Activated CD4-positive, alpha-beta T cell treated with anti-CD3 and anti-CD28 coated beads, Interleukin-2, Interleukin-6, amounts not matched to agents 100 ng/mL and 50 ng/mL, durations not matched to agents 16 hours and 8 hours (primary cell): ENCODE measurements at places on chromosomes 2 and 18.
A peak's percentile ranks its signal among the peaks of the same experiment; 100 is the strongest.

DNA sequence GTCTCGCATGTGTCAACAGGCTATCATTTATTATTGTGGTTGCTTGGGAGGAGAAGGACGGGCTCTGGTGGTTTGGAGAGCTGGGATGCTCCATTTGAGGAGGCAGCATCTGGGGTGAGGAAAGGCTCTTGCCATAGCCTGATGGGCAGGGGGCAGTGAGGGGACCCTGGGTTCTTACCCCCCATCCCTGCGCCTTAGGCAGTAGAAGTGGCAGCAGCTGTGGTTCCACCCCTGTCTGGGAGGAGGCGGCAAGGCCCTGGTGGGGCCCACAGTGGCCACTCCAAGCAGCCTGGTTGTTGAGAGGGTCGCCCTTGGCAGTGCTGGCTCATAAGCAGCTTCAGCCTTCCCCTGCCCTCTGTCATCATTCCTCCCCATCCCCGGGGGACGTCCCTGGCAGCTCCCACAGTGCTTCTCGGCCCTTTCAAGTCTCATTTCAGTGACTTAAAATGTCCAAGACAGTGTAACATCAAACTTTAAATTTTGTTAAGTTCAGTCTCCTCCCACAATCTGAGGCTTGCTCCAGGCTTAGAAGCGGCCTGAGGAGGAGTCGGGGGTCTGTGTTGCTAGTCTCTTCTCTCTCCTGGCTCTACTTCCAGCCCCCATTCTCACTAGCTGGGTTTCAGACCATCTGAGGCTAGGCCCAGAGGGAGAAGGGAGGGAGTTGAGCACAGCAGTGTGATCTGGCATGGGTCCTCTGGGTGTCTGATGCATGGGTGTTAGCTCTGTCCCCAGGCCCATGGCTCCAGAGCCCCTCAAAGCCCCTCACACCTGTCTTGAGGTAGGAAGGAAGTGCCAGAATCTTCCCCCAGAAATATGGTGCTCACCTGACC, 34.9 kb upstream of the PTPN4 start:
- DNase-seq, result no peak

- no peak for DNase-seq
Measured at GRCh38 chr2:8710951-8711350, 29.1 kb downstream of the ID2 start.

- no peak for DNase-seq
Measured at GRCh38 chr2:70943205-70943871, 7.6 kb downstream of the ATP6V1B1 start.

DNA sequence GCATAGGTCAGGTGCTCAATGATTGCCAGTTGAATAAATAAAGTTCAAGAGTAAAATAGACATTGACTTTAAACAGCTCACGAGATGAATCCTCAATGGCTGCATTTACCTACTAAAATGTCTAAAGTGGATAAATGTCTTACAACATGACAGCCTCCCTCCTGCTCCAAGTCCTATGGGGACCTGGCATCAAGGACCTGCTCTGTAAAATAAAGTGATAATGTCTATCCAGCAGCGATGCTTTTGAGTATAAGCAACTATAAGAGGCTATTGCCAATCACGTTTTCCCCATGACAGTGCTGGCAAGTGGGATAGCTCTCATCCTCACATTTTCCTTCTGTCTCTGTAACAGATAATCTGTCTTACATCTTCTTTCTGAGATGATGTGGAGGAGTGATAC, 37.0 kb downstream of the RASGRP3 start:
- DNase-seq, result no peak

DNA sequence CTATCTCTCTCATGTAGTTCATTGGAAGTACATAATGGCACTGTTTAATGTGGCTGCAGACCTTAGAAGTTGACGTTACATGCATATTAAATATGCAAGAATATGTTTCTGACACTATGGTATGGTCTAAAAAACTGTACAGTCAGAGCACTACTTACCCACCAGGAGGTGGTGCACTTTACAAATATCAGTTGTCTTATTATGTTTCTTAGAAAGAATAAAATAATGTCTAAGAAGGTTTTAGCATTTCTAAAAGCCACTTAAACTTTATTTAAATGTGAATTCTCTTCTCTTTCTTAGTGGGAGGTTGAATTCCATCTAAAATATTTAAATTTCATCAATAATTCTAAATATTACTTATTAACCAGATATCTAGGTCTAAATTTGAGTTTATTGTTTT, 4.3 kb downstream of the TMEFF2 start:
- no peak for DNase-seq

DNA sequence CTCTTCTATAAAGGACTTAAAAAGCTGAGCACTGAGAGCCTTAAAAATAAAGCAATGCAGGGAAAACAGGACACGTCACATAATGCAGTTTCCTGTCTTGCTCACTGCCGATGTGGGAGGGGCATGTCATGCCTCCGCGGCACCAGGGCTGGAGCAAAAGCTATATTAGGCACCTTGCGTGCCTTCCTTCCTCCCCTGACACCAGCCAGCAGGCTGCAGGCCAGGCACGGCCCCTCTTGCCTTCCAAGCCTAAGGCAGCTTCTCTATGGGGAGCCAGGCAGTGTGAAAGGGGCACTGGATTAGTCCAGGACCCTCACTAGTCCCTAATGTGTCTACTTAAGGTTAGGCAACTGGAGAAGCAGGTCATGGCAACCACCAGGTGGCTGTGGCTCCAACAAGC, 26.3 kb downstream of the MRPL35 start:
- DNase-seq, result peak; percentile 53

DNA sequence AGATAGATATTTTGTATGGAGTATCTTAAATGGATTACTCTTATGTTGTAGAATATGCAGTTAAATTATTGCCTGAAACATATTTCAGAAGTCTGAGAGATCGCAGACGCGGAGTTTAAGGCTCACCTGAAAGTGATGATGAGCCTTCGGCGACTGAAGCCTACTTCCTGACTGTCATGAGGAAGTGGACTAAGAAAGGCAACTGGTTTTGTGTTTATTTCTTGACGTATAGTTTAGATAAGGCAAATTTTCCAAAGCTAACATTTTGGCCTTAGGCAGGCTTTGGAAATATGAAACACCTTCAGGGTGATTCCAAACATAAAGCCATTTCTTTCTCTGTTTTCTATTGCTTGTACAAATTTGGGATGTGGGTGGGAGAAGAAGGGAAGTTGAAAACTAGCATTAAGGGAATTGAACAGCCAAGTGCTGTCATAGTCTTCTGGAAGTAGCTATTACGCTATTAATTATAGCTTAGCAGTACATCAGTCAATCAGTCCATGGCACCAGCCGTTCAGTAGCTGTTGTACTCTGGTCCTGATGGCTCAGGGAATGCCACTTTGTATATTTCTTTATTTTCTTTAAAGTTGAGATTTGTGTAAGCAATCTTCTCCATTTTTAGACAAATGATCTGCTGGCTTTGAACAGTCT, 1.5 kb downstream of the GRHL1 start:
- DNase-seq, result no peak

DNA sequence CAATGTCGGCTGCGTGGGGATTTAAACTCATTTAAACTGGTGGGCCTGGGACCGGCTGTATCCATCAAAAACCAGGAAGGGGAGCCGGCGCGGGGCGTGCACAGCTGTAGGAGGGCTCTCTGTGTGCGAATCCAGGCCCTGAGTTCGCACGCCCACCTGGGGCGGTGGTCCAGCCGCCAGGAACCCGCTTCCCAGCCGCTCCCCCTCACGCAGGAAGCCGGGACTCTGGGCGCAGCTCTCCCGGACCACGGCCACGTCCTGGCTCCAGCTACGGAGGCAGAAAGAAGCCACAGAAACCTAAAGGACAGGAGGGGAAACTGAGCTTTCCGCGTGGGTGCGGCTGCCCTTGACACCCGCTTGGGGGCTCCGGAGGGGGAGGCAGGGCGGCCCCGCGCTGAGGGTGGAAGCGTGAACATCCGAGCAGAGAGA, 80.6 kb downstream of the GFPT1 start:
- no peak for DNase-seq

DNA sequence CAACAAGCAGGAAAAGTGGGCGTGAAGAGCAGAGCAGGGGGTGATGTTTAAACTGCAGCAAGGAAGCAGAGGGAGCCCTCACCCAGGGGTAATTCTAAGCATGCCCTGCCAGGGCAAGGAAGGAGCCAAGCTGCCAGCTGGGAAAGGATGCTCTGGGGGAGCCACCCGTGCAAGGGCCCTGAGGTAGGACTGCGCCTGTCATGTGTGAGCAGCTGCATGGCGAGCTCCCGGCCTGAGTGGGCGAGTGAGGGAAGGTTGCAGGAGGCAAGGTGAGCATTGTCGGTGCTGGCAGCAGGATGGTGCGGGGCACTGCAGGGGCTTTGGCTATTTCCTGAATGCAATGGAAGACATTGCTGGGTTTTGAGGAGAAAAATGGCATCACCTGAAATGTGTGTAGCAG, 107.2 kb downstream of the COPS8 start:
- DNase-seq, result no peak
